Fibroblast of skin of back (primary cell): ENCODE measurements at places on chromosomes 13 and 19.

DNA sequence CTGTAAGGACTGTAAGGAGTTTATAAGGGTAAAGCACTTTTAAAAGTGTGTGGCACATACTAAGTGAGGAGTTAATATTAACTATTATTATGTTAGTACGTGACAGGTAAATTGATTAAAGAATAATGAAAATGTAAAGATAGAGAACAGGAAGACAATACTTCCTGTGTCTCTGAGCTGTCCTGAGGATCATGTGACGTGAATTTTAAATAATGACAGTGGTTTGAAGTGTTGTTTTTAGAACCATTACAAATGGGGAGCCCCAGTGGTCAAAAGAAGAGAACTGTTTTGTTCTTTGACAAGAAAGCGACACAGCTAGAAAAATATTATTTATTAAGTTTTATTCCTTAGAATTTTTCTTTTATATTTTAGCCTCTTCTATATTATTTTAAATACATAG, 241.2 kb upstream of the STARD13 start:
- no peak for DNase-seq

- DNase-seq: no peak
These were observed 7.1 kb upstream of the ELOF1 start for GRCh38 chr19:11566164-11566563.

GRCh38 chr13:47168066-47168465, 271.2 kb upstream of the HTR2A start:
- DNase-seq: peak; percentile 92

- DNase-seq: no peak
These were observed 20.5 kb downstream of the EDNRB start for GRCh38 chr13:77898097-77898496.

DNA sequence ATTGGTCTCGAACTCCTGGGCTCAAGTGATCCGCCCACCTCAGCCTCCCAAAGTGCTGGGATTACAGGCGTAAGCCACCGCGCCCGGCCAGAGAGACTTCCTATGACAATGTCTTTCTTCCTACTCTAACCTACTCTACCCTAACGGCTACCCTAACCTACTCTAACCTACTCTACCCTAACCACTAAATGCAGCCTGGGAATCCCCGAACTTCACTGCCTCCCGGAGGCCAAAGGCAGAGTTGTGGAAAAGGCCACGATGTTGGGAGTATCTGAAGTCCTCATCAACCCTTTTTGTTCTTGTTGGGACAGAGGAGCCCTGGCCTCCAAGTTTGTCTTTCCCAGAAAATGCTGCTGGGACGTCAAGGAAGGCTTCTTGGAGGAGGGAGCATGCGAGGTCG, 967 bp upstream of the NR2C2AP start:
- no peak for DNase-seq

DNA sequence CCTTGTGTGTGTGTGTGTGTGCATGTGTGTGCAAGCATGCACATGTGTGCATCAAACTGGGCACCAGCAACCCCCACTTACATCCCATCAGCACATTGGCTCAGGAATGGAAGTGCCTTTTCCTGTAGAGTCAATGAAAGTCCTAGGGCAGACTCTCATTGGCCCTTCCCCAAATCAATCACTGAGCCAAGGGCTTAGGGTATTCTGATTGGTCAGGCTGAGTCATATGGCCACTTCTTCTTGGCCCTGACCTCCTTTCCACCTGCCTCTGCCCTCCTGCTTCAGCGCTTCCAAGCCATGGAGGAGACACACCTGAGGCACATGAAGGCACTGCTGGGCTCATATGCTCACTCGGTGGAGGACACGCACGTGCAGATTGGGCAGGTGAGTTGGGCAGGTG, 20.9 kb downstream of the FCHO1 start:
- peak; percentile 32 for DNase-seq

- DNase-seq: no peak
These were observed 78.8 kb downstream of the ZNF726 start for GRCh38 chr19:23993440-23993839.
